ENCODE measurements at places on chromosomes 6 and 20. TPM values are rescaled to one million over a fixed set of nuclear protein-coding genes. Genes with fewer than 3 reads are reported as not detected.

PNPLA1 gene
- not detected for total RNA-seq

HLA-DPA1 gene
- 4.6 TPM for total RNA-seq

ANKEF1 gene
- 0.43 TPM for total RNA-seq

TRAPPC3L gene
- 0.11 TPM for total RNA-seq

GINM1 gene
- 51.0 TPM for total RNA-seq

FAM83C gene
- under 0.01 TPM for total RNA-seq

RBPJL gene
- not detected for total RNA-seq

GRM1 gene
- total RNA-seq, result 0.09 TPM

CLDN20 gene
- not detected for total RNA-seq

LPIN3 gene
- total RNA-seq, result 1.1 TPM

DEFB113 gene
- total RNA-seq, result not detected

Data from dermis lymphatic vessel endothelial cell (primary cell).